ENCODE measurements at places on chromosomes 1 and 21.

DNA sequence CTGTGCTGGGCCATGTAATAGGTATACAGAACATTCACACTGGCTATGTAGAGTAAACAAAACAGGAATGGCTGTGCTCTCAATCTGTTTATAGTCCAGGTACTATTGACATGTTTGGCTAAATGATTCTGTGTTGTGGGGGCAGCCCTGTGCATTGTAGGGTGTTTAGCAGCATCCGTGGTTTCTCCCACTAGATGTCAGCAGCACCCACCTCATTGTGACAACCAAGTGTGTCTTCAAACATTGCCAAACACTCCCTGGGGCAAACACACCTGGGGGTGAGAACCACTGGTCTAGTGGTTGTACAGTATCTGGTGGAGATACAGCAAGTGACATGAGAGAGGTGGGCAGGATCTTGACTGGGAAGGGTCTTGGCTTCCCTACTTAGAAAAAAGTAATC lies 80.4 kb upstream of the SPATA6 start:
- DNase-seq = no peak

- no peak for DNase-seq
Measured at GRCh38 chr1:42837709-42838108, 8.7 kb upstream of the ZNF691 start.

DNA sequence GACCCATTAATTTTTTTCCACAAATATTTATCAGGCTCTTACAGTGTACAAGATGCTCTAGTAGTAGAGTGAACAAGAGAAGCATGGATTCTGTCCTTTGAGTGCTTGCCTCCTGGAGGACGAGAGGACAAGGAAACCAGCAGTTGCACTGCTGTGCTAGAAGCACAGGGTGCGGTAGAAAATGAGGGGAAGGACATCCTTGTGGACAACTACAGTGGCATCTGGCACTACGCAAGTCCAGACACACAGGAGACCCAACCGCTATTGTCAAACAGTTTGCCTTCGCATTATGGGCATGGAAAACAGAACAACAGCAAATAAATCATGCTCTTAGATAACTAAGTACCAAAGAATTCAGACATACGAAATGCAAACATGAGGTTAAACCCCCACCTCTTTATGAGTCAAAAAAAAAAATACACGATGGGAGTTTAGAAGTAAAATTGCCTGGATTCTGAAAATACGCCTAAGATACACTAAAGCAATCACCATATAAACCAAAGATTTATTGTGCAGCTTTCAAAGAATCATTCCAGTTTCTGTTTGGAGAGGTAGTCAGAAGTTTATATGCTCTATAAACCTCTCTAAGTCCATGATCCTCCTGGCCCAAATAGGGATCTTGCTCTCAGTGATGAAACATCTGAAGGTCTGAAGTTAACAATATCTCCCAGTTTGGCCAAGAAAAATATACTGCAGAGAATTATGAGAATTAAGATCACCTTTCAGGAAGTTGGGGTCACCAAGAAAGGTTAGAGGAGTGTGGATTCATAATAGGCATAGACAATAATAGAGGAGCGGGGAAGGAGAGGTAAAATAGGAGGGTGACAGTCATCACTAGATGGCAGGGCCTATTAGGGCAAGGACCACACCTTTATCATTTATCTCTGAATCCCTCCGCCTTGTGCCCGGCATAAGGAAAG lies 307.8 kb downstream of the NFIA start:
- DNase-seq = no peak

- peak; percentile 69 for DNase-seq
Measured at GRCh38 chr1:21607549-21608529, 61.3 kb downstream of the RAP1GAP start.

Data from activated T-cell treated with anti-CD3 and anti-CD28 coated beads, Interleukin-2, amount 50 U/mL, for 24 hours (primary cell).